ENCODE measurements at places on chromosomes 2 and 18.

DNA sequence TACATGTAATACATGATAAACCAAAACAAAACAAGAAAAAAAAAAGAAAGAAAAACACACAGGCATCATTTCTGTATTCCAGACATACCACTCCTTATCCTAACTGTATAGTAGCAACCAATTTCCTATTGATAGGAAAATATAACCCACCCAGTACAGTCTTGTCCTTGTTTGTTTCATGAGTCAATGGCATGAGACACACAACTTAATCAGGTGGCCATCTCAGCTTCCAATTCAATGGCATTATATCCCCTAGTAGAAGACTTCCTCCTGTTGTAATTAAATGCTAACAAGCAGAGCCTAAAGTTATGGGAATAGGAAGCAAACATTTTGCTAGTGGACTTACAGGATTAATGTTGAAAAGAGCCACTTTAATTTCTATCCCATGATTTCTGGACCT, 121.0 kb upstream of the NOL4 start:
- DNase-seq: no peak

- DNase-seq: no peak
These were observed 434.7 kb downstream of the PTPRM start for GRCh38 chr18:8001711-8002301.

- peak; percentile 82 for DNase-seq
These were observed 13.6 kb upstream of the ANKRD53 start for GRCh38 chr2:70964596-70965386.

DNA sequence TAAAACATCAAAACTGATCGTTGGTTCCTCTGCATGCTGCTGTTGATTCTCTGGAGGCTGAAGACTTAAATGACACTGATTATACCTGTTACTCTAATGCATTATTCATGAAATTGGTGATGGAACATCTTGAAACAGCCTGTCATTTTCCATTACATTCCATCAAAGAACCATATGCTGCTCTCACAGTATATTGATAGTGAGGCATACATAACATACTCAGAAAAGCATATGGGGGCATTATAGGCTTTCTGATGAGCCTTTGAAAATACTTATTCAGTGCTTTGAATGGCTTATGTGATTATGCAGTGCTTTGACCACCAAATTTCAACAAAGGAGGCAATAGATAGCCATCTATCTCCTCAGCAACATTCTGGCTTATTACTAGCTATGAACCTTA, 392.1 kb downstream of the CDH19 start:
- no peak for DNase-seq

GRCh38 chr2:46514738-46515137, 35.4 kb downstream of the TMEM247 start:
- no peak for DNase-seq

- DNase-seq: no peak
These were observed 541.8 kb downstream of the SOX11 start for GRCh38 chr2:6233993-6234392.

GRCh38 chr18:48649231-48649630, 110.4 kb downstream of the CTIF start:
- DNase-seq: no peak

GRCh38 chr2:205878999-205879762, 196.9 kb downstream of the NRP2 start:
- no peak for DNase-seq

GRCh38 chr2:99900556-99900955, 241.8 kb downstream of the AFF3 start:
- no peak for DNase-seq

DNA sequence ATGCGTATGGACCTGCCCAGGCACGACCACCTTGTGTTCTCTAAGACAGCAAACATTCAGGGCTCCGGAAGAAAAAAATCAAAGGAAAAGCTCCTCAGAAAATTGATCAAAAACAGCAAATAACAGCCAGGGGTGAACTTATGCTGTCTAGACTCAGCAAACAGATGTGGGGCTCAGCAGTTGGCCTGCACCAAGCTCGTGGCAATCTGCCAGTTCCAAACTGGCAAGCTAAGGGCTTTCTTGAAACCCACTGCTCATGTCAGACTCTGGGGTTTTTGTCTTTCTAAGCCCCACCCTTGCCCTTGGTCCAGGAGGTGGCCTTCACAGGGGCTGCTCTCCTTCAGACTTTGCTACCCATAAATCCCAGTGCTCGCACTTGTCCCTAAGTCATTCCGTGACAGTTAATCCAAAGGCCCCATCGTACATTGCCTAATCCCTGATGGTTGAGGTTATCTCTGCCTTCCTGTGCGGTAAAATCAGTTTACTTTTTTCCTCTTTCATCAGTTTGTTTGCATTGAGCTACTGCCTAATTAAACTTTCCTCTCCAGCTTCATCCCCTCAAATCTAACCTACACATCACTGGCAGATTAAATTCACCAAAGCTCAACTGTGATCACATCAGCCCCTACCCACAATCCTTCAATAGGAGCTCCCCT, 408.0 kb downstream of the LRATD1 start:
- no peak for DNase-seq

DNA sequence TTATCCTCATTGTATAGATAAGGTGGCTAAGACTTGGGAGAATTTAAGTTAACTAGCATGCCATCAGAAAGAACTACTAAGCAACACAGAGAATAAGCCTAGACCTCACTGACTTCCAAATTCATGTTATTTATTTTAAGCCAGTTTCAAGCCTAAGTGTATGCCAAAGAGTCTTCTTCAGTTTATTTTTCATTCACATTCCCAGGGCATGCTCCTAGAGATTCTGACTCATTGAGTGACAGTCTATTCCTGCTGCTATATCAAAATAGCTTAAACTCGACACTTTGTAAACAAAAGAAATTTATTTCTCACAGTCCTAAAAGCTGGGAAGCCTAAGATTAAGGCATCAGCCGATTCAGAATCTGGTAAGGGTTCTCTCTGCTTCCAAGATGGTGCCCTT, 467.1 kb downstream of the MBD2 start:
- DNase-seq: no peak
